ENCODE measurements at places on chromosomes 2 and 18.

GRCh38 chr2:240138254-240138984 is 2.0 kb downstream of the OTOS start:
- DNase-seq: no peak

- no peak for DNase-seq
These were observed 360.4 kb upstream of the KCNH7 start for GRCh38 chr2:163198972-163199371.

DNA sequence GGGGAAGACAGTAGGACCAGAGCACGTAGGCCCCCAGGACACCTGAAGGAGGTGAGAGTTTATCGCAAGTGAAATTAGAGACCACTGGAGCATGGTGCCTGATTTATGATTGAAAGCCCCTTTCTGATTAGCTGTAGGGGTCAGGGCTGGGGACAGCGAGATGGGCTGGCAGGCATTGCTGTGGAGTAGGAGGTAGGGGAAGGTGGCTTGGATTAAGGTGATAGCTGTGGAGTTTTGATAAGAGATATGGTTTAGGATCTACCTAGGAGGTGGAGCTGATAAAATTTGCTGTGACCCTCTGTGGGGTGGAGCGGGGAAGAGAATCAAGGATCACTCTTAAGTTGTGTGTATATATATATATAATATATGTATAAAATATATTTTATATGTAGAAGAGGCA is 157.5 kb downstream of the CD8B2 start:
- DNase-seq: no peak

DNA sequence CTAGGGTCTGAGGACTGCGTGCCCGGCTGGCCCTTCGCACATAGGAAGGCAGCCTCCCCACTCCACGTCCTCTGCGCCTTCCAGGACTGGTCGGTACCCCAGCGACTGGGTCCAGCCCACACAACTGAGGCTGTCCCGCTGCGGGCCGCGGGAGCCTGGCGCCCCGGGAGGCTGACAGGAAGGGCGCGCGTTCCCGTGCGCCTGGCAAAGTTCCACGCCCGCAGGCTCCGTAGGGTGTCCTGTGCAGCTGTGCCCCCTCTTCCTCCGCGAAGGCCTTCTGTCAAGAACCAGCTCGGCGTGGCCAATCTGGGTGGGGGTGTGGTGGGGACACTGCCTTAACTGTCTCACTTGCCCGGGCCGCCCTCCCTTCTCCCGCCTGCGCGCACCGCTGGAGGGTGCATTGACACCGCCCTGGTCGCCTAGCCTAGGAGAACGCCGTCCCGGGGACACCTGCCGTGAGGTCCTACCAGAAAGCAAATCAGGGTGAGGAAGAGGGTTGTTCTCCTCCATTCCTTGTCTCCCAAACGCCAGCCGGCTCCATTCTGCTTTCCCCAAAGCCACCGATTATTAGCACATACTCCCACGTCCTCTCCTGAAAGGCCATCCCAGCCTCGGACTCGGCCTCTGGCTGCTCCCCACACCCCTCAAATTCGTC is 618 bp upstream of the LYPD1 start:
- no peak for DNase-seq

GRCh38 chr2:189191766-189192165 is 12.2 kb upstream of the COL5A2 start:
- no peak for DNase-seq

- DNase-seq: no peak
These were observed 124.6 kb downstream of the VIT start for GRCh38 chr2:36820942-36821605.

- no peak for DNase-seq
These were observed 142.6 kb downstream of the MEIS1 start for GRCh38 chr2:66577321-66578053.

GRCh38 chr2:150617351-150617978 is 130.0 kb upstream of the RND3 start:
- no peak for DNase-seq

DNA sequence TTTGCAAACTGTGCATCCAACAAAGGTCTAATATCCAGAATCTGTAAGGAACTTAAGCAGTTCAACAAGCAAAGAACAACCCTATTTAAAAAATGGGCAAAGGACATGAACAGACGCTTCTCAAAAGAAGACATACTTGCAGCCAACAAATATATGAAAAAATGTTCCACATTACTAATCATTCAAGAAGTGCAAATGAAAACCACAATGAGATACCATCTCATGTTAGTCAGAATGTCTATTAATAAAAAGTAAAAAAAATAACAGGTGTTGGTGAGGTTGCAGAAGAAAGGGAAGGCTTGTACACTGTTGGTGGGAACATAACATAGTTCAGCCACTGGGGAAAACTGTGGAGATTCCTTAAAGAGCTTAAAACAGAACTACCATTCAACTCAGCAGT is 126.2 kb downstream of the NAT8 start:
- no peak for DNase-seq

DNA sequence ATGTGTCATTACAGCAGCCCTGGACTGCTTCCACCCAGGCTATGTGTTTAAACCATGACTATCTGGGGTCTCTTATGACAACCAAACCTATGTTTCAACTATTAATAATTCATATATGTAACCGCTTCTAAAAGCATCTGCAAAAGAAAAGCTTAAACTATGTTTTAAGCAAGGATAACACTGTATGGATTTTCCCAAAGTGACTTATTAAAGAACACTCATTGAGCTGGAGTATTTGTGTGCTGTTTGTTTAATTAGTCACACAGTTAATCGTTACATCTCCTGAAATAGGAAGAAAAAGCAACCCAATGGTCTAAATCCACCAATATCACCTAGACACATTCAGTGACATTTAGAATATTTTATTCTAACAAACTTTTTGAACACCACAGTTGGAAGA is 51.3 kb downstream of the TMEM163 start:
- DNase-seq: no peak
